ENCODE measurements at places on chromosomes 7 and 10. TPM values are rescaled to one million over a fixed set of nuclear protein-coding genes. Genes with fewer than 3 reads are reported as not detected.

GRCh38 chr7:37982423-37982822, 62.0 kb downstream of the EPDR1 start:
- peak; percentile 38 for DNase-seq

DNA sequence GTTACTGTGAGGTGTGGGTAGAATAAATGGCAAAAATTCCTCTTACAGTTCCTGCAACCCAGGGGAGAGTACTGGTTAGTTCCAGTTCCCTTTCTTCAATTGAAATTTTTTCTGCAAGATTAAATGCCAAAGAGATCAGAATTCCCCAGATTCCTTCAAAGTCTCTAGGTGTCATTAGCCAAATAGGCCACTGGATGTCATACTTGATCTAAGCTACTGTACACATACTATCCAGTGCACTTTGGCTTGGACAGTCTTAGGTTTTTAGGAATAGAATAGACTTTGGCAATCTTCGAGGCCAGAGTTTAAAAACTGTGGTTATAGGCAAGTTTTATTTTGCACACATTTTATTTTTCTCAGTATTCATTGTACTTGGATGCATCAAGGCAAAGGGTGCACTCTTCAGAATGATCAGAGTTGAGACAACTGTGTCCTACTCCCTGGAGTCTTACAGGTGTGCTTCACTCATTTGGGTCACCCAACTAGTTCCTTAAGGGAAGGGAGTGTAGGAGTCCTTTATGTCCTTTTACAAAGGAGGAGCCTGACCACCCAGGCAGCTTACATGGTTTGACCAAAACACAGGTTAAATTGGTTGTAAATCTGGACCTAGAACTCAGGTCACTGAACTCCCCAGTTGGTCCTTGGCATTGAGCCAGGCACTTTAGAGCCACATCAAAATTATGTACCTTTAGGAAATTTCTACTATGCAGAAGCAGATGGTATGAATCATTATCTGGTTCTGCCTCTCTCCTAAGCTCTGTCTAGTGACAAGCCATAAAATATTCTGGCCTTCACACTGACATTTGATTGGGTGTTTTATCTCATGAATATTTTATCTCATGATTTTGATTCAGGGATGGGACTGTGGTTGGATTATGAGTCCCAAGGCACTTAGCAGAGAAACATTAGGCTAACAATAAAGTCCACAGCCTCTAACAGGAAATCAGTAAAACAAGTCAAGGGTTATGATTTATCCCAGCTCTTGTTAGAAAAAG, 49.5 kb downstream of the ASAH2B start:
- no peak for DNase-seq

DNA sequence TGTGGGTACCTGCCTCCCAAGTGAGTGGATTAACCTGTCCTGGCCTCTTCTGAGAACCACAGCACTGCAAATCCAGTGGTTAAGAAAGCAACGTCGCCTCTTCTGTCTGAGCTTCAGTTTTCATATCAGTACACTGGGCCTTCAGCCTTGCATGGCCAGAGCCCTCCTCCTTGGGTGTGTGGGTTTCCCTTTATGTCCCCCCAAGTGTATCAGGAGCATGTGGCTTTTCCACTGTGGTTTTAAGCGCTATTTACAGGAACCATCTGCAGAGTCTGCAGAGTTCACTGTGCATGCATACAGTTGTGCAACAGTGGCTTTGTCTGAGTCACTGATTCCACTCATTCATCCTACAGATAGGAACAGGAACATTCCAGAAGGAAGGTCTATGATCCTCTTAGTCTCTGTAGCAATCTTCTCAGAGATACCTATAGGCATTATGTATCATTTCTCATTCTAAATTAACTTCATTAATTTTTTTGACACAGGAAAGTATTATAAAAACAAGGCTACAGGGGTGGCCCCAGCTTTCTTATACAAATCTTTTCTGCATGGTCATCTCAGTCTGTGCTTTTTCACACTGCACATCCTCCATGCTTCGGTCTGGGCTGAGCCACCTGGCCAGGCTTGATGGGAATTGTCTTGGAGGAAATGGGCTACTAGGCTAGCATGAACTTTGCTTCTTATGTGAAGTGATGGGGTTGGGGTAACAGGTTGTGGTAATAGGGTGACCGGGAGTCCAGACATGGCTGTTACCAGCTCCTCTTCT, 17.1 kb downstream of the MBL2 start:
- DNase-seq, result peak; percentile 19

DNA sequence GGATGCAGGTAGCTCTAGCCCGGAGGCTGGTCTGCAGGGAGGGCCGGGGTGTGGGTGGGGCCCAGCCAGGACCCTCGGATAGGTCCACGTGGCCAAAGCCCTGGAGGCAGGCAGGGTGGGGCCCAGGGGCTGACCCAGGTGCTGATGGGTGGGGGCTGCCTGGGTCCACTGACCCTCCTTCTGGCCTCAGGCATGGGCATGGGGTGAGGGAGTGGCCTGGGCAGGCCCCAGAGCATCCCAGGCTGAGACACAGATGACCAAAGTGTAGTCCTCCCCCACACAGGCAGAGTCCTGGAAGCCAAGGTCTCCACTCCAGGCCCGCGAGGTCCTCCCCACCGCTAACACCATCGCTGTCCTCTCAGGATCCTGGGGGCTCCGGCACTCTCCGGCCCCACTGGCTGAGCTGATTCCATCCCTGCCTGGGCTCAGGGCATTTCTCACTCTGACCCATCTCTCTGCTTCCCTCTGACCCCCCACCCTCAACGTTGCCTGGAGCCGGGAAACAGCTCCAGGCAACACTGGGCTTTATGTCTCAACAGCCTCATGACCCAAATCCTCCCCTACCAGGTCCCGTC, 20.7 kb upstream of the PPP2R2D start:
- no peak for DNase-seq

The NME8 gene
- total RNA-seq, result not detected

GRCh38 chr10:44650691-44651661, 260.2 kb upstream of the TMEM72 start:
- DNase-seq, result no peak

DNA sequence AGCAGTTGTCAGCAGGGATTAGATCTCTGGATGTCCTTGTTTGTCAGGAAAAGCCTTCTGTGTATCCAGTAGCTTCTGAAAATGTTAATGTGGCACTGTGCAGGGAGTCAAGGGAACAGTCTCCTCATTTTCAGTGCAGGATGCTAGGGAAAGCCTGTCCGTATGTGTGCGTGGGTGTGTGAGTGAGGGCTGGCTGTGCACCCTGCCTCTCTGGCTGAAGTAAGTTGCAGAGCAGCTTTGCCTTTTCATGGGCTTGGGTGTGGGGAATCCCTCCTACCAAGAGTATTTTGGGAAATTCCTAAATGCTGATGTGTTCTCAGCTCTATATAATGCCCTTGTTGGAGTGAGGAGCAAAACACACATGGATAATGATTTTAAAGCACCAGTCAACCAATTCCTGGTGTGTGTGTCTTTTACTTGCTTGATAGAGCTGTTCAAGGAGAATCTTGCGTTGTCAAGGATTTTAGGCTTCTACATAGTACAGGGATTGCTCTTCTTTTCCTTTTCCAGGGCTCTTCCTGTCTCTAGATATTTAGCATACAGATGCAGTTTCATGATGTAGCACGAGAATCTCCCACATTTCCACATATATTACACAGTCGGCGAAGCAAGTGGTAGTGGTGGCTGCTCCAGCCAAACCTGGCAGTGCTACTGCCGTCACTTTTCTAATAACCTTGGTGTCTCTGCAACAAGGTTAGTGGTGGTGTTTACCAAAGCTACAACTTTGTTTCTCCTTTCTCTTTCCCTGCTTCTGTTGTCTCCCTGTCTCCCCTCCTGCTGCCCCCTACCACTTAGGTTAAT, 92.8 kb downstream of the MCU start:
- no peak for DNase-seq

The GPNMB gene
- total RNA-seq, result 10.6 TPM

DNA sequence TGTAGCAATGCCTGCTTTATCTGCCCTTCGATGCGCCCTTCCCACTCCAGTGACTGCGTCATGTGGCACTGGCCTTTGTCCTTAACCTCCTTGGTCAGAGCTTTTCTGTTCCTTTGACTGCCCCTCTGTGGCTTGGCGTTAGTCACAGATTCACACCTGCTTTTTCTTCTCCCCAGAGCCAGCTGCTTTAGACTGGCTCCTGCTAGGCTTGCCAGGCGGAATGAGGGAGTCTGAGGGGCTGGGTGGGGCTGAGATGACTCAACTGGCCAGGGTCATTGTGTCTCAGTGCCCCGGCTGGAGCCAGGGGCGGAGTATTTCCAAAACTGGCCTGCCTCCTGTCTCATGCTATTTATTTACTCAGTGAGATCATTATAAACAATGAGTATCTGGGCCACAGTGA, 194.1 kb downstream of the EMX2 start:
- DNase-seq, result peak; percentile 38

DNA sequence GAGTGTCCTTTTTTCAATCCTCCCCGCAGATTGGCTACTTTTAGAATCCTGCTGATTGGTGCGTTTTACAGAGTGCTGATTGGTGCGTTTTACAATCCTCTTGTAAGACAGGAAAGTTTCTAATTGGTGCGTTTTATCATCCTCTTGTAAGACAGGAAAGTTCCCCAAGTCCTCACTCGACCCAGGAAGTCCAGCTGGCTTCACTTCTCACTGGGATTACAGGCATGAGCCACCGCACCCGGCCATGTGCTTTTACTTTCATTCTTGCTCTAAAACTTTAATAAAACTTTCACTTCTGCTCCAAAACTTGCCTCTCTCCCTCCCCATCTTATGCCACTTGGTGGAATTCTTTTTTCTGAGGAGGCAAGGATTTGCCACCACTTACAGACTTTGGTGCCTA, 17.0 kb upstream of the WAPL start:
- DNase-seq, result no peak

The NPFFR1 gene
- total RNA-seq, result 0.14 TPM

The TMEM225B gene
- total RNA-seq, result 0.43 TPM

- no peak for DNase-seq
These were observed 146.3 kb downstream of the GPR85 start for GRCh38 chr7:112940314-112940732.

- no peak for DNase-seq
These were observed 2.6 kb upstream of the GPER1 start for GRCh38 chr7:1085266-1085665.

DNA sequence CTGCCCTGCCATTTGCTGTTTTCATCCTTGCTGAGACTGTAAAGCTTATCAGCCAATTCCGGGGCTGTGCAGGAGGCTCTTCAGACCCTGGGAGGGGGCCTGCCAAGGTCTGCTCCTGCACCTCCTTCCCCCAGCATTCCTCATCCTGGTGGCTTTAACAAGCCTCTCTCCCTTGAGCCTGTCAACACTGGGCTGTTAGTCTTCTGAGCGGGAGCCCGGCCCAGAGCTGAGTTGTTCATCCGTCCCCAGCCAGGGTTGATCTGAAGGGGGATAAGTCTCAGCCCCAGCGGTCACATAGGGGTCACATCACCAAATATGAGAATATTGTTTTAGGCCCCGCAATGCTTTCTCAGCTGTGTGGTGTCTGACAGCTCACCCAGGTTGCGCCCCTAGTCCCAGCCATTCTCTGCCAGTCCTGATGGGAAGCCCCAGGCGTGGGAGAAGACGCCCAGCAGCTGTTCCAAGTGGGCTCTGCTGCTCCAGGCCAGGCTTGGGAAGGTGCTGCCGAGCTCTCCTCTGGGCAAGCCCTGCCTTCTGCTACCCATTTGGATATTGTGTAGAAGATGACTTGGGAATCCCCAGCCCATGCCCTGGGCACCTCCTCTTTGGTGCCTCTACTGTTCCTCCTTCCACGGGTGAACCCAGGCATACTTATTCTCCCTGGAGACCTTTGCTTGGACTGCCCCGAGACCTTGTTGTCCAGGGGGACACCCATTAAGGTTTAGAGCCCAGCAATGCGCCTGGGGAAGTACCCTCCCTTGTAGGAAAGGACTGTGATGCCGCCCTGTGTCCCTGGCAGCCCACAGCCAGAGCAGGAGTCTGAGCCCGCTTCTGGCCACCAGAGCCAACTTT, 23.5 kb upstream of the TRIM8 start:
- no peak for DNase-seq

The ATOH7 gene
- total RNA-seq, result 0.58 TPM

DNA sequence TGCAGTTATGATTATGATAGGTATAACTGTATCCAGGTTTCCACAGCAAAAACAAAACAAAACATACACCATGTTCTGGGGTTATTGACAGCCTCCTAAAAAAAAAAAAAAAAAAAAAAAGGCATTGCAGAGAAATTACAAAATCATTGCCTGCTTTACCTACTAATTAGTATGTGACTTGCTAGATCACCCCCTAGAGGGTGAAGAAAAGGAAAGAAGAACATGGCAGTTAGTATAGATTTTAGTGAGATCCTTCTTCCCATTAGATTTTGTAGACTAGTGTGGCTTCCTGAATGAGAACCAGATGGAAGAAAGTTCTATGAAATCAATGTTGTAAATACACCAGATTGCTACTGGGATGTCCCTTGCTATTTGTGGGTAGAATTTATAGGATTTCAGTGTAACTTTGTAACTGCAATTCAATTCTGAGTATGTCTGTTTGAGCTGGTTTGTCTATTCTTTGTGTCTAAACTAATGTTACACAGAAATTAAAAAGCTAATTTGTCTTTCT, 24.0 kb upstream of the AGBL3 start:
- DNase-seq, result no peak

GRCh38 chr7:129315960-129316359, 91.1 kb downstream of the AHCYL2 start:
- DNase-seq, result no peak

- DNase-seq, result no peak
These were observed 80.4 kb downstream of the UBE3C start for GRCh38 chr7:157219154-157219553.

DNA sequence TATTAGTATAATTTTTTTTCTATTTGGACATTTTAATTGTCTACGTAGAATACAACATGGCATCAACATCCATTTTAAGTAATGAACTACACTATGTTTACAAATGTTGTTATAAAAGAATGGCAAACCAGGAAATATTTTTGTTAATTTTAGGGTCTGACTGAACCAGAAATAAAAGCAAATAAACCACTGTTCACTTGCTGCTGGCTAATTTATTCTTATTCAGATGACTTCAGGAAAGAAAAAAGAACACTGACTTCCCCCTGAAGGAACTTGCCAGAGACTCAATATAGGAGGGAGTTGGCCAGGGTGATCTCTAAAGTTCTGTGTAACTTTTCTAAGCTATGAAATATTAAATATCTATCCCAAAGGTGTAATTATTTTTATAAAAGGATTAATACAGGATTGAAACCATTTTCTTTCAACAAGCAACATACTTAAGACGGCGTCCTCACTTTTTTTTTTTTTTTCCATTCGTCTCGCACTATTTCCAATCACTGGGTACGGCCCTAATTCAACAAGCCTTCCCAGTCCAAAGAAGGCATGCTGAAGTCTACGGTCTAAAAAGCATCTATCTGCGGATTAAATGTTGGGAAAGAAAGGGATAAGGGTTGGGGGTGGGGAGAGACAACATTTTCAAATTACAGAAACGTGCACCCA, 1.2 kb downstream of the USP6NL start:
- DNase-seq, result no peak

GRCh38 chr10:59762505-59762904, 9.2 kb upstream of the MRLN start:
- DNase-seq, result no peak

The ASZ1 gene
- not detected for total RNA-seq

The BAMBI gene
- 12.6 TPM for total RNA-seq

The ZNF727 gene
- total RNA-seq, result not detected

All from epithelial cell of proximal tubule (primary cell).